ENCODE measurements at places on chromosomes 7 and 10. TPM values are rescaled to one million over a fixed set of nuclear protein-coding genes. Genes with fewer than 3 reads are reported as not detected.

The CCL24 gene
- total RNA-seq = not detected

The ANKRD30A gene
- total RNA-seq = not detected

The AKR1C8 gene
- total RNA-seq = not detected

The SLC16A9 gene
- total RNA-seq = 3.5 TPM

The HMX3 gene
- not detected for total RNA-seq

The CLCN1 gene
- not detected for total RNA-seq

The CAV1 gene
- total RNA-seq = 110 TPM

The TUBAL3 gene
- not detected for total RNA-seq

The ASL gene
- 39.7 TPM for total RNA-seq

The GIMAP7 gene
- total RNA-seq = not detected

The TMEM26 gene
- total RNA-seq = 0.23 TPM

The SP8 gene
- not detected for total RNA-seq

The EPDR1 gene
- 39.3 TPM for total RNA-seq

The TFEC gene
- not detected for total RNA-seq

All from epithelial cell of proximal tubule (primary cell).